HS-27A (cell line): ENCODE measurements at places on chromosomes 1 and 21.

DNA sequence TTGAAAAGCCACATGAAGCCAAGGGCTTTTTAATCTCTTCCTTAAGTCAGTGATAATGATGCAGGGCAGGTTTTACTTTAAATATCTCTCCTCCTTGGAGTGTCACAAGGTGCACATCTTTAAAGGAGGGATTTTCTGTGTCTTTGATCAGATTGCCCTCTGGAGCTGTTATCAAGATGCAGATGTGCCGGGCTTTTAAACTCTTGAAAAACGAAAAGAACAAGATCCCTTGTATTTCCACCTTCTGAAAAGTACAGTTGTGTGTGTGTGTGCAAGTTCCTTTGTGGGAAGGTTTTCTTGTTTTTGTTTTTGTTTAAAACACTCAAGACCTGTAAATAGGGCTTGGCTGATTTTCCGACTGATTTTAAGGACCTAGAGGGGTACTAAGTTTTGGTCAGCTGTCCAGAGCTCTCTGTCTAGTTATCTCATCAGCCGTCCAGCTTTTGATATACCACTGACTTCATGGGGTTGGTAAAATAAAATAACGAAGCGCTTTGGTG, 1.6 kb downstream of the MARK1 start:
- DNase-seq = no peak

- DNase-seq = peak; percentile 57
Observed at GRCh38 chr1:53732912-53733317, 6.0 kb downstream of the GLIS1 start.

GRCh38 chr1:164707868-164708331, 148.9 kb downstream of the PBX1 start:
- DNase-seq = no peak

- no peak for DNase-seq
Observed at GRCh38 chr1:183079712-183080388, 56.6 kb downstream of the LAMC1 start.

- DNase-seq = no peak
Observed at GRCh38 chr1:108664481-108664880, 3.6 kb upstream of the HENMT1 start.

- DNase-seq = no peak
Observed at GRCh38 chr21:34043333-34043732, 30.0 kb upstream of the MRPS6 start.

- DNase-seq = no peak
Observed at GRCh38 chr1:38973659-38974437, 17.2 kb upstream of the AKIRIN1 start.

DNA sequence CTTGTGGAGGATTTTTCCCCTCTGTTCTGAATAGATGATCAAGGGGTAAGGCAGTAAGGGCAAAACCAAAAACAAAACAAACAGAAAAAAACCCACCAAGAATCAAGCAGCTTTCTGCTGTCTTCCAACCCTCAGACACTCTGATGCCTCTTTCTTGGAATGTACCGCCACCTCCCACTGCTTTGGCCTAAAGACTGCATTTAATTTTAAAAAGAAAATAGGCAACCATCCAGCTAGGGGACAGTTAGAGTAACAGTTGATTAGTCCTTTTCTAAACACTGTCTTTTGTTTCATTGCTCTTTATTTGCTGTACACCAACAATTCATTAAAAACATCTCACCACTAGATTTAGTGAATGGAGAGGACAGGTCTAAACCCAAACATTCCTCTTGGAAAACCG, 21.5 kb downstream of the WLS start:
- no peak for DNase-seq

DNA sequence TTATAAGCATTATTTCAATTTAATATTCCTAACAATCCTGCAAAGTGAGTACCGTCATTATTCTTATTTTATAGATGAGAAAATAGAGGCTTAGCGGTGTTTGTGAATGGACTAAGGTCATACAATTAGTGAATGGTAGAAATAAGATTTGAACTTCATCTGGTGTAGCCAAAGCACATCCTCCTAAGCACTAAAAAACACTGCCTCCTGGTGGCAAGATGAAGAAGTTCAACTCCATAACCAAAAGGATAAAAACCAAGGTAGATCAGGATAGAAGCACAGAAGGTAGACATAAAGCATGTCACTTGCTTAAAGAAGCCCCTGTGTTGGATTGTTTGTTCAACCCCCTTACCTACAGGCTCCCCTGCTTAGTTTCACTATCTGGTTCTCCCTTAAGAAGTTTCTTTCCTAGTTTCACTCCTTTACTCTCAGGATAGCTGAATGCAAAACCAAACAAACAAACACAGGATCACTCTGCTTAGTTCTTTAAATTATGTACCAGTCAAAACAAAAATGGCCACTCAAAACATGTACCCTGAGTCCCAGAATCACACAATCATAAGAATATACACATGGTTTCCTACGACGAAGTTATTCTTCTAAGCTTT, 12.7 kb upstream of the AIM2 start:
- DNase-seq = no peak
